ENCODE measurements at places on chromosomes 5 and 9.

DNA sequence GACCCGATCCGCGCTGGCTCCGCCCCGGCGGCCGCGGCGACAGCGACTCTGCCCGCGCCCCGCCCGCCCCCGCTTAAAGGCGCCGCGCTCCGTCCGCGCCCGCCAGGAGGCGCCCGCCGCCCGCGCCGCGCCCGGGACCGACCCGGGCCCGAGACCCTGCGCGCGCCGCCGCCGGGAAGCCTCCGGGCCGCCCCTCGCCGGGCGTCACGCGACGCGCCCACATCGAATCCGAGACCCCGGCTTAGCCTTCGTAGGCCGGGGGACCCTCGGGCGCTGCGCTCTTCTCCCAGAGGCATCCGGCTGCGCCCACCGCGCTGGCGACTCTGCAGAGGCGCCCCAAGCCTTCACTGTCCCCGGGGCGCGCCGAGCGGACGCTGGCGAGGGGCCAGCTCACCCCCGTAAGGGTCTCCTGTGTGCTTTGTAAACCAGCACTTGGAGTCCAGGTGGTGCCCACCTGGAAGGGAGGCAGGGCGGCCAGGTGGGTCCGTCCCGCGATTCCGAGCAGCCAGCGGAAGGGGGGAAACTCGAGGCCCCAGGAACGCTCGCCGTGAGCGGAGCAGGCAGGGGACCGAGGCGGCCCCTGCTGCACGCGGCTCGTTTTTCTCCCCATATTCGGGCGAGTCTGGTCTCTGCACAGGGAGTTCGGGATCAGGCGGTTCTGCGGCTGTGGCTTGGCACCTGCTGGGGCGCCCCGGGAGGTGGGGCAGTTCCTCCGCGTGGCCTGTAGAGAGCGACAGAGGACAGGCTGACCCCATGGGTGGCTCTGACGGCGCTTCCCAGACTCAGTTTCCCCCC, 423 bp upstream of the ABCA2 start:
- no peak for DNase-seq

DNA sequence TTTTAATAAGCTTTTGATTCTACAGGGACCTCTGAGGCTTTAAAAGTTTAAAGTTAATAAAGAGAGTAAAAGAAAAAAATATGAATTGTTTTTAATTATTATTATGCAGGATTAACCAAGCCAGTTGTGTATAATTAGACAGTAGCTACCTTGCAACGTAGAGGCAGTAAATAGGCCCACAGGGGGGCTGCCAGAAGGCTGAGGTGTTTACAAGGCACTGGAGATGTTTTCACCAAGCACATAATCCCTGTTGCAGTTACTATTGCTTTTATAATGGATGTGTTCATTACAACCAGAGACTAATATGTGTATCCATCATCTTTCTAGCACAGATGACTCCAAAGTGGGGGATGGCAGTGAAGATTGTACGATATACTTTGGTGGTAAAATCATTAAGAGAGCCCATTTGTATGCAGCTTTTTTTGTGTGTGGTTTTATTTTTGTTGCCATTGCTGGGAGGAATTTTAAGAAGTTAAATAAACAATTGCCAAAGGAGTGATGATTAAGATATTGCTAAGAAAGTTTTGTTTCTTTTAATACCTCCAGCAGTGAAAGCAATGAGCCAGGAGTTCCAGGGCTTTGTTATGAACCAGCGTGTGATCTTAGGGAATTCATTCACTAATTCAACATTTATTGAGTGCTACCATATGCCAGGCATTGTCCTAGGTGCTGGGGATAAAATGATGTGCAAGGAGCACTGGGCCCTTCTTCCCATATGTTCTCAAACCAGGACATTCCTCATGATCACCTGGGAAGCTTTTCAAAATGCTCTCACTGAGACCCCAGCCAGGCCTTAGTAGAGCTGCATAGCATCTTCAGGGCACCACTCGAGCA, 138.7 kb upstream of the EFNA5 start:
- DNase-seq, result no peak

DNA sequence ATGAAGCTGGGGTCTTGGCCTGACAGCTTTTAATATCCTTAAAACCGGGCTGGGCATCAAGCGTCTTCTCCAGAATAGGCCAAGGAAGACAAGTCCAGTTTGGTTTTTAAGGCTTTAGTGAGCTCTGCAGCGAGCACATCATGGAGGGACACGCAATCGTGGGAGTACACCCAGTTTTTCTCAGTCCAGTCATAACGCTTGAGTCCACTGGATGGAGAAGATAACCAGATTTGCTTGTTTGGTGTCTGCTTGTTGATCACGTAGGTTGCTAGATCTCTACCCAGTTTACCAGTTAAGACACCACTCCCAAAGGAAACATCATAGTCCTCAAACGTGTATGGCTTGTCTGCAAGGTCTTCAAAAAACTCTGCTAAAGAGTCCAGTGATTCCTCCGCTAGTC, 27.4 kb upstream of the GOLGA1 start:
- DNase-seq, result no peak

DNA sequence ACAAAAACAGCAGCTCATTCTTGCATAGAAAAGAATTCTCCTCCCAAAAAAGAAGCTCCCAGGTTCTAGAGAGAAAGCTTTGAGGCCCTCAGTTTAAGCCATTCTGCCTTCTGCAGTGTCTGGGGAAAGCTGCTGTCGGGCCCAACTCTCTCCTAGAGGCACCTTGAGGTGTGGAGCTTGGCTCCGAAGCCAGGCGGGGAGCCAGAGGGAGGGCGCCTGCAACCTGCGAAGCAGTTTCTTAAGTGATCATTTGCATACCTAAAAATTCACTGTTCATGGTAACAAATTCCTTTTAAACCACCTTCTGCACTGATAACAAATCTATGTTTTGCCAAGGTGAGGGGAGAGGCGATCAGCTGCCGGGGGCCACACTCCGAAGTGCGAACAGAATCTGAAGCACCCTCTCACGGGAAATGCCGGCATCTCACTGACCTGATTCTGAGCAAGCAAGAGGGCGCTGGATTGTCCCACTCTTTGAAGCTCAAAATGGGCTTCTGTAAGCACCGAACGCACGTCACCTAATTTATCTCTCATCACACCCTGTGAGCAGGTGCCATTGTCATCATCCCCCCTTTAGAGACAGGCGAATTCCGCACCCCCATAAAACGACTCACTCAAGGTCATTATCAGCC, 86.1 kb downstream of the GTF3C4 start:
- no peak for DNase-seq

DNA sequence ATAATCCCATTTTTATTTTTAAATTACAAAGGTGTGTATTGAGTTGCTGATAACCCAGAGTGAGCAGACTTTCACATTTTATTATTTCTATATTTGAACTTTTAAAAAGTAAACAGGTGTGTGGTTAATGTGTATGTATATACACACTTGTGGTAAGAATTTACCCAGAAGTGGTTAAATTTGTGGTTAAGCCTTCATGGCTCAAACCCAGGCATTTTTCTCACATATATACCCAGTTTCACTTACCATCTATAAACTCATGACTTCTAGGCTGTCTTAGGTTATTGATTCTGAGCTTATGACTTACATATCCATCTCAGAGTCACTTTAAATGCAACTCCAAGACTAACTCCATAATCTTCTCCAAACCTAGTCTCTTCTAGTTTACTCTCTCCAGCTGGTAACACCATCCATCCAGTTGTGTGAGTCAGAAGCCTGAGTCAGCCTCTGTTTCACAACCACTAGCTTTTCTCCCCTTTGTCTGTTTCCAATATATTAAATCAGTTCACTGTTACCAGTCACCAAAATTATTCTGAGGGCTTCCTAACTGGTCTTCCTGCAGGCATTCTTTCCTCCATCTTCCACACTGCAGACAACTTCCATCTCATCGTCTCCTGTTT, 20.2 kb downstream of the ZBED3 start:
- DNase-seq, result no peak

- no peak for DNase-seq
Measured at GRCh38 chr9:123164285-123164684, 104.1 kb downstream of the STRBP start.

- no peak for DNase-seq
Measured at GRCh38 chr9:120326049-120326693, 253.8 kb downstream of the CDK5RAP2 start.

DNA sequence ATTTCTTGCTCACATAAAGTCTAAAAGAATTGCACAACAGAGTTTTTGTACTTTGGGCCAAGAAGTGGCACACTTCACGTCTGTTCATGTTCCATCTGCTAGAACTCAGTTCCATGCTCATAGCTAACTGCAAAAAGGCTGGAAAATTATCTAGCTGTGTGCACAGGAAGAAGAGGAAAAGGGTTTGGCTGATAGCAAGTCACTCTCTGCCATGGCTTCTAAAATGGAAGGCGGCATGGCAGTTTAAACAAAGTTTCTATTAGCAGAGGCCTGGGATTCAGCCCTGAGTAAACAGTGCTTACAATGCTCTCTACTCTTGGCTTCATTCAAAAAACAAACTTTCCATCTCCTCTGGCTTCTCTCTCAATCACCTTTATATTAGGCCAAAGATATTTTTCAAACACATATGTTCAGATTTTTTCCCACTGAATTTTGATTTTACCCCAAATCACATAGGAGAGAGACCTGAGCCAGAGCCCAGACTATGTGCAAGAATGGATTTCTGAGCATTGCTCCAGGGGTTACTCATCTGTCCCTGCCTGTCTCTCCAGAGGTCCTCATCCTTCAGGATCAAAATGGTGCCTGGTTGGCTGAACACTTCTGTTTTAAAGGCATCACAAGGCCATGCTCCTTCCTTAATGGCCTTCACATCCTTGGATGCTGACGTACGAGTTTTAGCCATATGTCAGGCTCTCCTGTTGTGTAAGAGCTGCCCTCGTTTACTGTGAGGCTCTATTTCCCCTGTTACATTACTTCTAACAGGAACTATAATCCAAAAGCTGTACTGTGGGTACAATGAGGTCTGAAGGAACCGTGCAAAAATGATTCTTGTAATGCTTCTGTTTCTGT, 226.6 kb downstream of the SAXO1 start:
- DNase-seq, result no peak

GRCh38 chr5:129804705-129805104, 56.8 kb downstream of the MINAR2 start:
- DNase-seq, result no peak

DNA sequence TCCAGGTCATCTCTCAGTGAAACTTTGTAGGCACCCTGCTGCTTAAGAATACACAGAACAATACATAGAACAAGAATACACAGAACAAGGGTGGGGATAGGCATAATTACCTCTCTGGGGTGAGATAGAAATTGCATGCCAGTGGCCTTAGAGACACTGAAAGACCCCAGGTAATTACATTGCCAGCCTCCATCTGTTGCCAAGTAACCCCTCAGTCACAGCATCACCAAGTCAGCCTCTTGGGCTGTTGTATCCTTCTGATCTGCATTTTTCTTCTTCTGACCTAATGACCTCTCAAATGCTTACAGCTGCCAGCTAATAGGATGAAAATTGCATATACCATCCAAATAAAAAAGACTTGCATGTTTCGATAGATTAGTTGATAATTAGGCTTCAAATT, 167.7 kb downstream of the GRIA1 start:
- DNase-seq, result no peak

DNA sequence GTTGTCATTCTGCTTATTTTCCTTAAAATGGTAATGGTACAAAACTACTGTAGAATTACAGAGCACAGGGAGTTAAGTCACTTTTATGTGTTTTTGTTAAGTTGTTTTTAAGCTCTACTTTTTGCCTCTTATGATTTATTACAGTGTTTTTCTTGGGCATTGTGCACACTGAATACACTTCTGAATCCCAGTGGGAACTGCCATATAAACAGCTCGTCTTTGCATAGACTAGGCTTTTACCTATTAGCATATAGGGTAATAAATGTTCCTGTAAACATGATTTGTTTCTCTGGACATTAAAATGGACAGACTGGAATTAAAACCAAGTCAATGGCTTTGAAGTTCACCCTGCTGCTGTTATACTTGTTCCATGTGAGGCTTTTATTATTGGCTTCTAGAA, 12.2 kb downstream of the KLF9 start:
- no peak for DNase-seq

GRCh38 chr5:176995896-176996767, 10.4 kb downstream of the UIMC1 start:
- DNase-seq, result no peak

DNA sequence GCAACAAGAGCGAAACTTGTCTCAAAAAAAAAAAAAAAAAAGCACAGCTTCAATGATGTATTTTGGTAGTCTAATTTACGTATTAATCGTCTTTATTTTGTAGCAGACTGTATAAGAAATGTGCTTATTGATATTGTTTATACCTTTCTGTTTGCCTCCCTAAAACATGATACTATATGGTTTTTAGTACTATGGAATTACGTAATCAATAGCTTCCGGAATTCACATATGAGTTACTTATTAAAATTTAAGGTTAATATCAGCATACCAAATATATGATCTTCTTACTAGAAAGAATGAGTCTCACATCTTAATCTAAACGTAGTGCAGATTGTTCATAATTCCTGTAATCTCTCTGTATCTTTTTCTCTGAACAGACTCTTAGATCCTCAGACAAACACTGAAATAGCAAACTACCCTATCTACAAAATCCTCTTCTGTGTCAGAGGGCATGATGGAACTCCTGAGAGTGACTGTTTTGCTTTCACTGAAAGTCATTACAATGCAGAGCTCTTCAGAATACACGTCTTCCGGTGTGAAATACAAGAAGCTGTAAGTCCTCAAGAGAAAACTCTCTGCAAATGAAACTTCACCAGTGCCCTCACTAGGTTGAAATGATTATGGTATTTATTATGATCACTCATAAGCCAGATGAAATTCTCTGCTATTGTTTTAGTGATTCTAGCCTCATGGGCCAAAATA, 44.4 kb upstream of the GPR21 start:
- no peak for DNase-seq

GRCh38 chr5:37886242-37886905, 46.5 kb upstream of the GDNF start:
- no peak for DNase-seq

GRCh38 chr9:111316796-111317195, 13.2 kb downstream of the OR2K2 start:
- DNase-seq, result no peak

DNA sequence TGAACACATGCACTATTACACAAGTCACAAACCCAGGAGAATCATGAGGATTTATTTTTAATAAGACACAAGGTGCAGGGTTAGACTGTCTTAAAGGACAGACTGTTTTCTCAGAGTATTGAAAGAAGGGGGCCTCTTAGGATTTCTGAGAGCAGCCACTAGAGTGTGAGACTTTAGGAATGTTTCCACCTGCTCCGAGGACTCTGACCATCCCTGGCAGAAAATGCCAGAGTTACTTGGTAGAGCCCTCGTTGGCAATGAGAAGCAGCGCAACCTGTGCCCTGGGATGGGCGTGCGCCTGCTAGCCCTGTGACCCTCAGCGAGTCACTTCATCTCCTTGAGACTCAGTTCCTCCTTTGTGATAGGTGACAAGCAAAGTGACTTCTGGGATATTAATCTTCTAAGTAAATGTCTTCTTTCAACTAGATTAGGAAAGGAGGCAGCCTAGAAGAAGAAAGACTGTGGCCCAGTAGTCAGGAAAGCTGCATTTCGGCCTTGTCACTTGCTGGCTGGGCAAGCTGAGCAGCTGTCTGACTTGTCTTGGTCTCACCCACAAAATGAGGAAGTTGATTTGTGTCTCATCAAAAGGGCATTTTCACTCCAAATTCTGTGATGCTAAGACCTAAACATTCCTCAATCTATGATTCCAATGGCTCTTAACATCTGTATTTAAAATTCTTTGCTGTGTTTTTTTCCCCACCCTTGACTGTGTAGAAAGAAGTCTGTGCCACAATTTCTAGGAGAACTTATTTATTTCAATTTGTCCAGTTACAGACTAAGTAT, 60.5 kb downstream of the PTCD2 start:
- no peak for DNase-seq

Data from RWPE1 (cell line).